T-cell (primary cell): ENCODE measurements at places on chromosomes 5 and 9. TPM values are rescaled to one million over a fixed set of nuclear protein-coding genes. Genes with fewer than 3 reads are reported as not detected.

DNA sequence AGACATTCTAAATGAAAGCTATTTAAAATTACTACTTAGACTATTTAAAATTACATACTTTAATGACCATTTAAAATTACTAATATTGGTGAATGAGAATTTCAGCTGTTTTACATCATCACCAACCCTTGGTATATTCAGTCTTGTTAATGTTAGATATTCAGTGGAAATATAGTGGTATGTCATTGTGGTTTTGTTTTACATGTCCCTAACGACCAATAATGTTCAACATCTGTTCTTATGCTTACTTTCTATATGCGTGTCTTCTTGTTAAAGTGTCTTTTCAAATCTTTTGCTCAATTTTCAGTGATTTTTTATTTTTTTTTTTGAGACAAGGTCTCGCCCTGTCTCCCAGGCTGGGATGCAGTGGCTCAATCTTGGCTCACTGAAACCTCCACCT lies 279.3 kb upstream of the TARS1 start:
- no peaks in the 10 kb centered on the region for H3K36me3 ChIP-seq

DNA sequence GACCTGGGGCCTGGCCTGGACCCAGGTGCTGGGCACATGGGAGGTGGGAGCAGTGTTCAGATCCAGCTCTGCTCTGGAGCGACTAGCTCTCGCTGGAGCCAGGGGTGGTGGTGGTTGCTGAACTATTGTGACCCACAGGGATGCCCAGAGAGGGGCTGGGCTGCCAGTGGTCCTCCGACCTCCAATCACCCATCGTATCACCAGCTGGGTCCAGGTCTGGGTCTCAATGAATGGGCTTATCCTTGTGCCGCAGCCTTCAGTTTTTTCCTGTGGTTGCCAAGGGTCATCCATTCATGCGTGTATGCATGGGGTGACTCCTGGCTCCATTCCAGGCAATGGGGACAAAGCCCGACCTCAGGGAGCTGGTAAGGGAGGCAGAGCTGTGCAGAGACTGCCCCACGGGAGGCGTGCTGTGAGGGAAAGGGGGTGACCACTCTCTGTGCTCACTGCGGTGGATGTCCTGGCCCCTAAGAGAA lies 68.6 kb upstream of the RNF130 start:
- H3K27me3 ChIP-seq: no peaks in the 10 kb centered on the region
- H3K27ac ChIP-seq: no peak overlapping the region
- no peaks in the 10 kb centered on the region for H3K36me3 ChIP-seq
- H3K4me1 ChIP-seq: no peaks in the 10 kb centered on the region

DNA sequence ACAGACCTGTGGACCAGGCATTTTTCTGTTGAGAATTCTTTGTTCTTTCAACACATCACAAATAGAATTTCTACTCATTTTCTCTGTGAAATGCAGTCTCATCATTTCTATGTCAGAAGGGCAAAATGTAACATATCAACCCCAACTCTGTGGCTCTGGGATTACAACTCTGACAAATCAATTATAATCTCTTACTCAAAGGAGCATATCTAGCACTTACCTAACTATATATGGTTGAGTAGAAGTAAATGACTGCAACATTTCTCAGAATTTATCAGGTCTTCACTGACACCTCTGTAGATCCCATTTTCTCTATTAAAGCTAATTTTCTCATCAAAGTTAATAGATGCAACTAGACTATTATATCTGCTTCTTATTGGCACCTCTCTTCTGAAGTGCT lies 64.8 kb downstream of the GABRG2 start:
- H3K27ac ChIP-seq: no peak overlapping the region
- no peak overlapping the region for H3K4me3 ChIP-seq
- no peaks in the 10 kb centered on the region for H3K27me3 ChIP-seq
- no peaks in the 10 kb centered on the region for H3K4me1 ChIP-seq

- DNase-seq: no peak
- peaks cover 3% of the 10 kb centered on the region for H3K4me1 ChIP-seq
- no peaks in the 10 kb centered on the region for H3K36me3 ChIP-seq
Observed at GRCh38 chr5:12870872-12871539, 966.8 kb upstream of the CTNND2 start.

- no peaks in the 10 kb centered on the region for H3K4me1 ChIP-seq
Observed at GRCh38 chr5:159386028-159386711, 55.9 kb upstream of the IL12B start.

DNA sequence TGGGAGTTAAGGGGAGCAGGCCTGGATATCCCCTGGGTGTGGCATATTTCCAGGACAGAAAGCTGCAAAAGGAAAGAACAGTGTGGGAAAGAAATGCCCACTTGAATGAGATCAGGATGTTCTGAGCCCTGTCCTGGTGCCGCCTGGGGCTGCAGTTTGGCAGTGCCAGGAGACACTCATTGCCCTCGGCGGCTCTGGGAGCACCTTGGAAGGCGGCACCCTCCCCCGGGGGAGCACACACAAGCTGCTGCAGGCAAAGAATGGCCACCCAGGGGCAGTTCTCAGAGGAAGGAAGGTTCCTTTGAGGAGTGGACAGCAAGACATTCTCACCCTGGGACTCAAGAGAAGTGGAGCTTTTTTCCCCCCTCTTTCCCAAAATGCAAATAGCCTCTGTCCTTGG lies 305.3 kb downstream of the NTRK2 start:
- H3K4me1 ChIP-seq: no peaks in the 10 kb centered on the region
- H3K27ac ChIP-seq: no peak overlapping the region
- no peak for DNase-seq
- no peak overlapping the region for H3K4me3 ChIP-seq

DNA sequence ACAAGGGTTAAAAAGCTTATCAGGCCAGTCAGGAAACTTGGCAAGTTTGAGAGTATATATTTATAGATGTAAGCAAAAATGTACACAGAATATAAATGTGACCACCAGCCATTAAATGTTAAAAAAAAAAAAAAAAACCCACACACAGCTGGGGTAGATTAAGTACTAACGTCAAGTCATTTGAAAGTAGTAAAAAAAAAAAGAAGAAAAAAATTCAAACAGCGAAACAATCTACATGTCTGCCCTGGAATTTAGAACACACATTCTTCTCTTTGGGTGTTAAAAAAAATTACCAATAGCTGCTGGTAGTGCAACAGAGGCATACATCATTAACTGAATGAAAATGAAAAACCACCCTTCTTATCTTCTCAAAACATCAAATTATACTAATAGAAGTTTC lies 269.7 kb downstream of the MLLT3 start:
- no peak overlapping the region for H3K27ac ChIP-seq
- H3K36me3 ChIP-seq: peaks cover 3% of the 10 kb centered on the region
- no peaks in the 10 kb centered on the region for H3K27me3 ChIP-seq
- no peak overlapping the region for H3K4me3 ChIP-seq

DNA sequence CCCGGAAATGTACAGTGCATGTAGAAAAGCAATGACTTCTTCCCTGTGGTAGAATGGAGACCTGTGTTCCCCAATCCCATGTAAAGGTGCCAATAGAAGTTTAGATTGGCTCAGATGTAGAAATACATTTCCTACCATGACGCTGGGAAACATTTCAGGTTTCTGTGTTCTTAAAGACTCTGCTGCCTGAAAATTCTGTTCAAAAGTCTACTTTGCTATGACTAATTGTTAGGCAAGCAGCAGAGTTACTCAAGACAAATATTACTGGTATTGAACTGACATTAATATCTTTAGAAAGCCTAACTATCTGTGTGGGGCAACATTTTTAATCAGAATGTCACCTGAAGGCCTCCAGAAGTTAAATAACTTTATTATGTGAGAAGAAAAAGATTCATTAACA lies 75.5 kb upstream of the ELL2 start:
- H3K4me1 ChIP-seq: no peaks in the 10 kb centered on the region
- H3K4me3 ChIP-seq: no peak overlapping the region
- DNase-seq: no peak
- no peaks in the 10 kb centered on the region for H3K27me3 ChIP-seq

- DNase-seq: no peak
- H3K27me3 ChIP-seq: no peaks in the 10 kb centered on the region
- peak overlapping the region; percentile 43 for H3K27ac ChIP-seq
- peaks cover 3% of the 10 kb centered on the region for H3K4me1 ChIP-seq
- H3K4me3 ChIP-seq: no peak overlapping the region
- H3K36me3 ChIP-seq: peaks cover 35% of the 10 kb centered on the region
Observed at GRCh38 chr5:132479111-132479951, 11.2 kb downstream of the IRF1 start.

DNA sequence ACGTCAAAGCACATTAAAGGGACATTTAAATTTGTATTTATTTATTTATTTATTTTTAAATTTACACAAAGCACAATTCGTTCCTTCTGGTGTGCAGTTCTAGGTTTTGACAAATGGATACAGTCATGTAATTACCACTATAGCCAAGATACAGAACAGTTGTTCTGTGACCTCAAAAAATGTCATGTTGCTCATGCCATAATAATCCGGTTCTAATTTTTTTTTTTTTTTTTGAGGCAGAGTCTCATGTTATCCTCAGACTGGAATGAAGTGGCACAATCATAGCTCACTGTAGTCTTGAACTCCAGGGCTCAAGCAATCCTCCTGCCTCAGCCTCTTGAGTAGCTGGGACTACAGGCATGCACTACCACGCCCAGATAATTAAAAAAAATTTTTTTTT lies 7.8 kb downstream of the IGFBPL1 start:
- H3K4me3 ChIP-seq: no peak overlapping the region
- DNase-seq: no peak
- H3K27ac ChIP-seq: no peak overlapping the region
- no peaks in the 10 kb centered on the region for H3K27me3 ChIP-seq

- DNase-seq: no peak
- no peak overlapping the region for H3K4me3 ChIP-seq
- no peaks in the 10 kb centered on the region for H3K4me1 ChIP-seq
Observed at GRCh38 chr9:14515571-14516198, 177.5 kb downstream of the ZDHHC21 start.

- peaks cover 2% of the 10 kb centered on the region for H3K4me1 ChIP-seq
- no peaks in the 10 kb centered on the region for H3K27me3 ChIP-seq
- H3K4me3 ChIP-seq: no peak overlapping the region
- no peaks in the 10 kb centered on the region for H3K36me3 ChIP-seq
- no peak for DNase-seq
- H3K27ac ChIP-seq: no peak overlapping the region
Observed at GRCh38 chr5:32713770-32714381, 2.8 kb downstream of the NPR3 start.

S100Z gene
- total RNA-seq: 0.50 TPM

FOXI1 gene
- total RNA-seq: not detected

IFNB1 gene
- total RNA-seq: not detected

AKNA gene
- total RNA-seq: 415 TPM
